Activated naive CD8-positive, alpha-beta T cell treated with anti-CD3 and anti-CD28 coated beads for 36 hours (primary cell): ENCODE measurements at places on chromosomes 6 and 20. TPM values are rescaled to one million over a fixed set of nuclear protein-coding genes. Genes with fewer than 3 reads are reported as not detected.

DNA sequence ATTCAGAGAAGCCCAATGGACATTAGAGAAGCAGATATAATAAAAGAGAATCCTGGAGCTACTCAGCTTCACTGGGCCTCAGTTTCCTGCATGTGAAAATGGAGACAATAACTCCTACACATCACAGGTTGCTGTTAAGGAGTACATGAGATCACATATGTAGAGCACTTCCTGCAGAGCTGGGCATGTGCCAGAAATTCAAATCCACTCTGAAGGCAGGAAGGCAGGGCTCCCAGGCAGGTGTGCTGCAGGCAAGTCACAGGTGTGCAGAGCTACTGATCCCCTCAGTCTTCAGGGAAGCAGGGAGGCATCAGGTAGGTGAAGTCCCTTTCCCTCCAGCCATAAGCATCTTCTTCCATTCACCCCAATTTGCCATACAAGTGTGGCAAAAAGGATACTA, 48.0 kb downstream of the DST start:
- peak; percentile 1 for DNase-seq

DNA sequence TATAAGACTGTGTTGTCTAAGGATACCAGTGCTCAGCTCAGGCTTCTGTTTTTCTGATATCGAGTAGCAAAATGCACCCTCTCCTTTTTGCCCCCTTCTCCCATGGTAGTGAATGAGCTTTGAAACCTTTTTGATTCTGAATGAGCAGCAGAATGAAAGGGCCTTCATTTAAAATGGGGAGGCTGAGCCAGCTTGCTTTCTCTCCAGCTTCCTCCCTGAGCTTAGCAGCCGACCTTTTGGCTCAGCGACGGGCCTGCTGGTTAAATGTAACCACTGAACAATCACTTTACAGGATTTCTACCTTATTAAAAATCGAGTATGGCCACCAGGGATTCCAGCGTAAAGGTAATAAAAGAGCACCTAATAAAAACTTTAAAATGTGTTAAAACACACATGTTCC, 133.7 kb upstream of the SPACA1 start:
- DNase-seq, result no peak

The PCMT1 gene
- total RNA-seq, result 96.0 TPM

- DNase-seq, result no peak
Observed at GRCh38 chr6:91241946-91242613, 655.2 kb upstream of the MAP3K7 start.

The MDFI gene
- total RNA-seq, result not detected

GRCh38 chr6:61538801-61539200, 747.2 kb downstream of the KHDRBS2 start:
- DNase-seq, result no peak

- DNase-seq, result no peak
Observed at GRCh38 chr20:59223182-59223601, 59.6 kb downstream of the ZNF831 start.

The PROKR2 gene
- not detected for total RNA-seq

DNA sequence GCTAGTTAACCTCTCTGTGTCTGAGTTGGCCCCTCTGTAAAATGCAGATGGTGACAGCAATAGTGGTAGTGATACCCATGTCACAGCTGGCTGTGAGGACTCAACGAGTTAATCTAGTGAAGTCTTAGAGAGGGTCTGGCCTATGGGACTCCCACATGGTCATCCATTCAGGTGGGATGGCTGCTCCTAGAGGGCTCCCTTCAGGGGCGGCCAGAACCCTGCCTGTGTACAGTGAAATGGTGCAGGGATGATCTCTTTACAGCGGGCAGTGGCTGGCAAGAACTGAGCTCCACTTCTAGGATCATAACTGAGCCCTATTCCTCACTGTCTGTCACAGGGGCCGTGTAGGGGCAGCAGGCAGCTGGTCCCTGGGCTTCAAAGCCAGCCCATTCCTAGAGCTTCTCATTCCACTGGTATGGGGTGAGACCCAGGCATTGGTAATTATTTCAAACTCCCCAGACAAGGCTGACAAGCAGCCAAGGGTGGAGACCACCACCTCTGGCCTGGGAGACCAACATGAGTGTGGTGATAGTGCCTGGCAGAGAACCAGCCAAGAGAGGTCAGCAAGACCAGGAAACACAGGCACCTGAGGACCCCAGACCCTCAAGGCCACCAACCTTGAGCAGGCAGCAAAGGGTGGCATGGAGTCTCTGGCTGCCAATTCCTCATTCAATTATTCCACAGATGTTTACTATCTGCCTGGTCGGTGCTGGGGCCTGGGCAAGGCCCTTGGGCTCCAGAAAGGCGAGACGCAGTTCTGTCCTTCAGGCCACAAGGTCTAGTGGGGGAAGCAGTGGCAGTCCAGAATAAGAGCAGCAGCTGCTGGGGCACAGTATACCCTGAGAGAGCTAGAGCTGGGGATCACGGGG, 103.4 kb downstream of the MRPL14 start:
- DNase-seq, result no peak

The BTNL2 gene
- not detected for total RNA-seq

GRCh38 chr20:57708694-57709673, 831 bp downstream of the PMEPA1 start:
- DNase-seq, result peak; percentile 13

DNA sequence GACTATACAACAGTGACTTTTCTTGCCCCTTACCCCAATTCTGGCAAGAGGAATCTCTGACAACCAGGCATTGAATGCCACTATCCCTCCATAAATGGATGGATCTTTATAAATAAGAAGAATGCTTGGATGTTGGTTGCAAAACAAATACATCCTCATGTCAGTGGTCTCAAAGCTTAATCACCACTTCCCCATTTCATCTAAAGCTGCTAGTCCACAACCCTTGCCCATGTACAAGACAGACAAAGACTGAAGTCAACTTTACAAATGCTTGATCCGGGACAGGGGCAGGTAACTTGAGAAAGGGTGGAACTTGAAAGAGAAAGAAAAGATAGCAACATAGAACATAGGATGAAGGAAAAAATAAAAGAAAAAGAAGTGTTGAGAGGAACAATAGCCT, 540.5 kb upstream of the NOX3 start:
- no peak for DNase-seq

- DNase-seq, result no peak
Observed at GRCh38 chr6:161889324-161889723, 615.5 kb upstream of the AGPAT4 start.
